Caki2 (cell line): ENCODE measurements at places on chromosomes 1 and 21. TPM values are rescaled to one million over a fixed set of nuclear protein-coding genes. Genes with fewer than 3 reads are reported as not detected.

DNA sequence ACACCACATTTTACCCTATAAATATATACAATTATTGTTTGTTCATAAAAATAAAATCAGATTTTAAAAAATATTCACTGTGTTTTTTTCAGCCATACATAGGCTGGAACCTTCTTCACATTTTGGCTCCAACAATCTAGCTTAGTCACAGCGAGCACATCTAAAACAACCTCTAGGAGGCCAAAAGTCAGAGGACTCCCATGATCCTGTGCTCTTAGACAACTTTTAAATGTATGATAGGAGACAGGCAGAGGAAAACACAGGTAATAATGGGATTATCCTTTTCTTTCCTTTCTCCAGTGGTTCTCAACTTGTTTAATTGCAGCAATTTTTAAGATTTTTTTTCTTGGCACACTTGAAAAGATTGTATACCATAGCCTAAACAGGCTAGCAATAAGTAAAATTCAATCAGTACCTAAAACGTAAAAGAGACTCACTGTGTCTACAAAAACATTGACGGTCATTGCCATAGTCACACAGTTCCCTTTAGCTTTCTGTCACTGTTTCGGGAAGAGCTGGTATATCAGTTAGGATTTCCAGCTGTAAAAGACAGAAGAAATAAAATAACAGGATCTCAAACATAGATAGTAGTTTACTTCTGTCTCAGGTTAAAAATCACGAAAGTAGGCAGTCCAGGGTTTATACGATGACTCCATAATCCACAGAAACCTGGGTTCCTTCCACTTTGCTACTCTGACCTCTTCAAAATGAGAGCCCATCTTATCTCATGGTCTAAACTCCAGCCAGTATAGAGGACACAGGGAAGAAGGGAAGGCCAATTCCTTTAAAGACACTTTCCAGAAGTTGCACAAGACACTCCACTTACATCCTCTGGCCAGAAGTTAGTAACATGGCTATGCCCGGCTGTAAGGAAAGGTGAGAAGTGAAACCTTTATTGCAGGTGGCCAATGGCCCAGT, 39.2 kb upstream of the CR1L start:
- DNase-seq: no peak

The CRABP2 gene
- total RNA-seq: not detected in 2 replicates

- DNase-seq: no peak
These were observed 37.0 kb upstream of the KCNA10 start for GRCh38 chr1:110555807-110556470.

DNA sequence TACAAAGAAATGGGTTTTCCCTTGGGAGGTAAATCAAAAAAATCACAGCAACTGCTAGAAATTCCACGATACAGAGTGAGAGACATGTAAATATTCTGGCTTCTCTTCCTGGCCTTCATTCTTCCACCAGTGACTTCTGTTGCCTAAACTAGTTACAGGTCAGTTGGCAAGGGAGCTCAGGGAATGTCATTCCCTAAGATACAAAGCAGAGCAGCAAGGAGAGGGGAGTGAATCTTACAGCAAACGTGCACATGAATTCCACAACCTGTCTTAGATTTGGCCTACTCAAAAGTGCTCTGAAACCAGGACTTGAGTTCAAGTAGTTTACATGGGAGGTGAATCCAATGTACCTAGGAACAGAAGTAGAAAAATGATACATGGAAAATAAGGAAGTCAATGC, 445.3 kb upstream of the LRRC7 start:
- DNase-seq: no peak

The NPR1 gene
- total RNA-seq: 0.41 TPM in 1 of 2 replicates, not detected in the other

DNA sequence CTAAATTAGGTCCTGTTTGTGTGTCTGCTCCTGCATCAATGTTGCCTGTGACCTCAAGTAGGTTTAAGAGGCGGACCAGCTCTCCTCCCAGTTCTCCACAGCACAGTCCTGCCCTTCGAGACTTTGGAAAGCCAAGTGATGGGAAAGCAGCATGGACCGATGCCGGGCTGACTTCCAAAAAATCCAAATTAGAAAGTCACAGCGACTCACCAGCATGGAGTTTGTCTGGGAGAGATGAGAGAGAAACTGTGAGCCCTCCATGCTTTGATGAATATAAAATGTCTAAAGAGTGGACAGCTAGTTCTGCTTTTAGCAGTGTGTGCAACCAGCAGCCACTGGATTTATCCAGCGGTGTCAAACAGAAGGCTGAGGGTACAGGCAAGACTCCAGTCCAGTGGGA, 79.9 kb downstream of the PRDM2 start:
- no peak for DNase-seq

DNA sequence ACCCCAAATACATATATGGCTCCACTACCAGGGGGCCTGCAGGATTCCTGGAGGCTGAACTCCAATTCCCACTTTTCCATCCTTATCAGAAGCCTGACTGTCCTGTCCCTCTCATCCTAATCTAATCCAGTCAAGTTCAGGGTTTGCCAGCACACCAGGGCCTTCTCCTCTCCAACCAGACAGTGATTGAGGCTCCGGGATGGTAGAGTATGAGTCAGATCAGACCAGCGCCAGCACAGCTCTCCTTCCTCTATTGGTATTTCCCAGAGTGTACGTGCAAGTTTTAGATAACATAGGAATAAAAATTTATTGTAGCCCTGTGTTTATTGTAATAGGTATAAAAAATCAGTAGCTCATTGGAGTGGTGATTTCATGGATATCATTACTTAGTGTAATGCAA, 24.5 kb upstream of the RCSD1 start:
- DNase-seq: no peak

The LPAR3 gene
- total RNA-seq: not detected in 2 replicates

The FAM72C gene
- total RNA-seq: 2.3 and 6.8 TPM in 2 replicates
